ENCODE measurements at places on chromosomes 5 and 9. TPM values are rescaled to one million over a fixed set of nuclear protein-coding genes. Genes with fewer than 3 reads are reported as not detected.

GRCh38 chr5:149456597-149457392 is 77.7 kb upstream of the IL17B start:
- DNase-seq: no peak

GRCh38 chr5:172906436-172906835 is 52.8 kb upstream of the RPL26L1 start:
- DNase-seq: no peak

DNA sequence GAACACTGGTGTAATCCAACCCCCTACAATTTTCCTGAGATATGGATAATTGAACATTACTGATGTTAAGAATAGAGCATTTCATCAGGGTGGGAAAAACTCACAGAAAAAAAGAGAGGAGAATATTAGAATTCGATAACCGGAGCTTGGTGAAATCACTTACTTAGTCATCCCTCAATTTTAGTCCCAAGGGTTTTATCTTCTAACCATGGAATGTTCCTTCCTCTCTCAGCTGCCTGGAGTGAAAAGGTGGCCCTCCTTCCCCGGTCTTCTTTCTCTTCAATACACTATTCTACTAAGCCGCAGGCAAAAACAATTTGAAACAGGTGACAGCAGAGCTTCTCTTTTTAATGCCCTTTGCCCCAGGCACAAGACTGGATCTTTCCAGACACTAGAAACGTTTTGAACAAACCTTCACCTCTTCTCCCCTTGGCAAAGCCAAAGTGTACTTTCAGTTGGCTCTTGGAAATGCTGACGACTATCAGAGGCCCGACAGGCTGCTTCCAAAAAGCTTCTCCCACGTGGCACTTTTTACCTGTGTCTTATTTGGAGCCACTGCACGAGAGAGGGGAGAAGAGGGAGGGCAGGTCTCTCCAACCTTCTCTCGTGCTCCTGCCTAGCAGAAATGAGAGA is 543.9 kb downstream of the TLE1 start:
- no peak for DNase-seq

The PCDHB4 gene
- total RNA-seq: 1.6 TPM

DNA sequence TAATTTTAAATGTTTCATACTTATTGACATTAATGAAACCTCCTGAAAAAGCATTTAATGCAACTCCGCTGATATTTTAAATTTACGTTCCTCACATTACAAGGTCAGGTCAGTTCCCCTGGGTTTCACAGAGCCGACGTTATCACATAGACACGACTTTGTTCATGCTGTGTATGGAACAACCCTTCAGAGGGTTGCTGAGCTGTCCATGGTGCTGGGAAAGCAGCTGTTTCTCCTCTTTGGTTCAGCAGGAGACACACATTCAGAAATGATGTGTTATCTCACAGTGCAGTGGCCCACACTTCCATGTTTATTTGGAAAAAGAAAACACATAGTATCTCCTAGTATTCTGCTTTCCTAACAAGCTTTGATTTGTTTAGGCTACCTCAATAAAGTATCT is 53.5 kb downstream of the PPP2R2B start:
- no peak for DNase-seq

The GFI1B gene
- not detected for total RNA-seq

The BDP1 gene
- total RNA-seq: 13.1 TPM

- DNase-seq: no peak
These were observed 30.2 kb upstream of the SMIM23 start for GRCh38 chr5:171755354-171755821.

The MPDZ gene
- total RNA-seq: 63.1 TPM

DNA sequence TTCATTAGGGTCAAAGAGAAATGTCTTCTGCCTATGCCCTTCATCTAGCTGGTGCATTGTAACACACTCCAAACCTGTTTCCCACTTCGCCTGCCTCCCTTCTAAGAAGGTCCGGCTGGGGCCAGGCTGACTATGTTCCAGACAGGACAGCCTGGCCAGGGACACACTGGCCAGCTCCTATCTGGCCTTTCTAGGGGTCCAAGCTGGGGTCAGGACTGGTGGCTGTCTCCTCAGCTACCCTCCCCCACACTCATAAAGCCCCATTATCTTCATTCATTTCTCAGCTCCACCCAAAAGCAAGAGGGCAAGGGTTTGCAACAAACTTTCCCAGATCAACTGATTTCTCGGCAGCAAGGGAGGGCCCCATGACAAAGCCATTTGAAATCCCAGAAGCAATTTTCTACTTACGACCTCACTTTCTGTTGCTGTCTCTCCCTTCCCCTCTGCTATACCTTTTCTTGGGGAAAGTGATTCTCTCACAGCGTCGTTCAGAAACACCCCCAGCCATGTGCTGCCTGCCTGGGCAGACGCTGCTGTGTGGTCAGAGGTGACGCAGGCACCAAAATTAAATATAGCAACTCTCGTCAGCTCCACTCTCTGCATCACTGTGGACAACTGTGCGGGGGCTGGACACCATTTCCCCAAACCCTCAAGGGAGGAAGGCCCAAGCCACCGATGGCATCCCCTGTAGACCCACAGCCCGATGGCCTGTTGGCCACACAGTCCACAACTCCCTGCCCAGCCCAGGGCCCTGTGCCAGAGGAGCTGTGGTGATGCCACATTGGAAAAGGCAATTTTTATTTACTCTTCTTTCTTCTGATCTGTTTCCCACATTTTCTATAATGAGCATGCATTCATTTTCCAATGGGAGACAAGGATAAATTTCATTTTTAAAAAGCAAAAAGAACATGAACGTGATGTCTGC is 6.1 kb downstream of the IL13 start:
- no peak for DNase-seq

DNA sequence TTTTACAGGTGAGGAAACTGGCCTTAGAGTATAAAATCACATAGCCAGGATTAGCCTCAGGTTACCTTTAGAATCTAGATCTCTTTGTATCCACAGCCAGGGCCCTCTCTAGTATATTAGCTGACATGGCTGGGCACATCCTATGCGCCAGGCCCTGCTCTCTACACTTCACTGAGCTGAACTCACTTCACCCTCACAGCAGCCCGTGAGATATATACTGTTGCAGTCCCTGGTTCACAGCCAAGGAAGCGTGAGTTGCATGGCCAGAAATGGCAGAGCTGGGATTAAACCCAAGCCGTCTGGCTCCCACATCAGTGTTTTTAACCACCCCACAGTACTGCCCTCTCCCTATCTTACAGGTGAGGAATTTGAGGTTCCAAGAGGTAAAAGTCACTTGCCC is 58.4 kb downstream of the DAB2IP start:
- no peak for DNase-seq

DNA sequence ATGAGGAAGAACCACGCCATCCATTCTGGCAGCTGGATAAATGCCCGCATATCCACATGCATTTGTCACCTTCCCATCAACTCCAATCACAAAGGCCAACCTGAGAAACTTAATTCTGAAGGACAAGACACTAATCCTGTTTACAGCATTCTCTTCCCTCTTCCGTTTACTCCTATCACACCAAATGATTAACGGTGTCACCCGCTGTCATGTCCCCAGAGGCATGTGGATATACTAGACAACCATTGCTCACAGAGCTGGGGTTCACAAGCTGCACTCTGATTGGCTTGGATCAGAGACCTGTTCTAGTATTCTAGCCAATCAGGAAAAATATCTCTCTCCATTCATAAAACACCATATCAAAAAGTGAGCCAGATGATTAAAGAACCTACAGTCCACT is 3.6 kb downstream of the MACROH2A1 start:
- DNase-seq: no peak
